Activated CD4-positive, alpha-beta T cell treated with anti-CD3 and anti-CD28 coated beads, Interleukin-2, Interleukin-4, amounts not matched to agents 100 ng/mL and 50 ng/mL, durations not matched to agents 16 hours and 8 hours (primary cell): ENCODE measurements at places on chromosomes 7 and 10.
A peak's percentile ranks its signal among the peaks of the same experiment; 100 is the strongest.

DNA sequence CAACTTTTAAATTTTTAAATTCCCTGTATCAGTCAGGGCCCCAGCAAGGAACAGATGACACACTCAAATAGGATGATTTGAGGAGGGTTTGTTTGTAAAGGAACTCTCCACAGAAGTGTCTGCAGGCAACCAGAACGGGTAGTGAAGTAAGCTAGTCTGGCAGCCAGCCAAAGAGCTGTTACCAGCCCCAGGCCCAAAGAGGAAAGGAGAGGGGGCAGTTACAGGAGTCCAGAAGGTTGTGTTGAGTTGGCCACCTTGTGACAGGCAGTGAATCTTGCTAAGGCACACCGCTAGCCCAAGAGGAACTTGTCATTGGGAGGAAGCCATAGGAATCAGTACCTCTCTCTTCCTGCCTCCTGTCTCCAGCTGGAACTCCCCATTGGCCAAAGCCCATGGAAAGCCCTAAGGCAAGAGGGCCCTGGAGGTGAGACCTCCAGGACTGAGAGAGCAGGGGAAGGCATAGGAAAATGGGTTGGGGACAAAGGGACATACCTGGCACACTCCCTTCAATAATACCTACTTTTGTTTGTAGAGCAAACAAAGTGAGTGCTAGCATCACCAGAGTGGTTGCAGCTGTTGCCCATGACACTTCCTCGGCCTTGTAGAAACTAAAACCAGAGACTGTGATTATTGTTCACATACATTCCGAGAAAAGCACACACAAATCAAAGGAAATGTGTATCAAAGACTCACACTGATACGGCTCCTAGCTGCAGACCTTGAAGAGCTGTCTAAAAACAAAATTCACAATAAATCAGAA is 25.4 kb upstream of the GATAD1 start:
- no peak for DNase-seq

DNA sequence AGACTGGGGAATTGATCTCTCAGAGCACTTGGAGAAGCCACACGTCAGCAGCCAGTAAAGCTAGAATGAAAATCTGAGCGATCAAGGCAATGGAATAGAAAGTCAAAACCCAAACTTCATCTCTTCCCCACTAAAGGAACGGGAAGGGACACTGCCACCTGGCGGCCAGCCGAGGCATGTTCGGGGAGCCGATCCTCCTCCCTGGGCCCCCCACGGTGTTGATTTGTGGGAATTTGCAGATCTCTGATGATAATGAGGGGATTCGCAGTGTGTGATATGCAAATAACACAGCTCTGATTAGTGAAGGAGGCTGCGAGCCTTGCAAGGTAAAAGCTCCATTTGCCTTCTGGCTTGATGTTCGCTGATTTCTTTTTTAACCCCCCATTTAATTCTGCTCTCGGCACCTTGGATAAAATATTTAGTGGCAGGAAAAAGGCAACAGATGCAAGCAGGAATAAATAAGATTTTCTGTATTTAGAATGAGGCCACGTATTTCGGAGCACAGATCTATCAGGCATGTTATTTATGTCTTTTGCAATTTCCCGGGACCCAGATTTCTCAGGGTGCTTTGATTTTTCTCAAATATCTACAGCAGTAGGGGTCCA is 258.6 kb downstream of the PAXIP1 start:
- DNase-seq = peak; percentile 29

DNA sequence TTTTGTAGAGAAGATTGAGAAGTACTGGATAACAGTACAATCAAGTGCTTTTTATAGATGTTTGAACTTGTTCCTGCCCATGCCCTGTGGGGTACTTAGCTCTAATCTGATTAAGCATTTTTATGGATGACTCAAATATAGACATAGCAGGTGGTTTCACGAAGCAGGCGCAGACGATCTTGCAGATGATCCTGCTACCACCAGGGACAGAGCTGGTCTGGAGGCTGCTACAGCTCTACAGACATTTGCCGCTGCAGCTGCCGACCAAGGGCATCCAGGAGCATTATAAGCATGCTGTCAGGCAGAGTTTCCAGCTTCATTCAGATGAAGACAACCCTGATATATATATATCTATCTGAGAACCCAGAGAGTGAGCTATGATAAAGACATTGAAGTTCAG is 650.4 kb downstream of the NXPH1 start:
- DNase-seq = no peak

DNA sequence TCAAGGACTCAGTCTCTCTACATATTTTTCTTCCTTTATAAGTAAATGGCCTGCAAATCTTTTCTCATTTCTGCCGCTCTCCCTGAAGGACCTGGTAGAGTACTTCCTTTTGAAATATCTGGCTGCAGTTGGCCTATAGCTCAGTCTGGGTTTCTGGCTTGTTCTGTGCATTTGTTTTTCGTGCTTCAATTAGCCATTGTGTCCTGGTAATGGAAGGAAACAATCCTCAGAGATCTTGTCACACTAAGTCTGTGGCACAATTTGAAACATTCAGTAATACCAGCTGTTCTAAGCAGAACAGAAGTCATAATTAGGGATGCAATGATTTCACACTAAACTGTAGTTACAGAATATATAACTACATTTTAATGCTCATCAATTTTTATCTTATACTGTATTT is 545.0 kb downstream of the NRG3 start:
- DNase-seq = no peak

- no peak for DNase-seq
Measured at GRCh38 chr10:86671985-86672710, 3.8 kb downstream of the LDB3 start.

DNA sequence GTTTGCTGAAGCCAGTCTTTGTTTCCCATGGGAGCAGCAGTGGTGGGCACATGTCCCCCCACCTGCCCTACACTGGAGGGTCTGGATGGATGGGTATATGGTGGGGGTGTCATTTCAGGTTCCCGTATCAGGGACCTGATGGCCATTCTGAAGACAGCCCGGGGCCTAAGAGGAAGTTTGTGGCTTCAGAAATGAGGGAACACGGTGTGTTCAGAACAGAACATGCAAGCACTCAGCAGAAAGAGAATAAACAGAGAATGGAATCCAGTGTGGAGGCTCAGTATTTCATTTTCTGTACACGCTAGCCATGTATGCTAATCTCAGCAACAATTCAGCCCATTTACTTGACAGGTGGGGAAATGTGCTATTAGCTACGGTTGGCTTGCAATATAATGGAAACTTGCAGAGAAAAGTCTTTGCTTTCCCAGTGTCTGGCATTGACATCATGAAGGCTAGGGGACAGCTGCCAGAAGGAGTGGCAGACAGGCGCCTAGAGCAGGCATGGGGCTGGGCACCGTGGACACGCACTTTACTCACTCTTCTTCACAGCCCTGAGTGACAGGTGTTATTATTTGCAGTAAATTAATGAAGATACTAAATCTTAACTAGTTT is 98.6 kb downstream of the ELMO1 start:
- DNase-seq = no peak

DNA sequence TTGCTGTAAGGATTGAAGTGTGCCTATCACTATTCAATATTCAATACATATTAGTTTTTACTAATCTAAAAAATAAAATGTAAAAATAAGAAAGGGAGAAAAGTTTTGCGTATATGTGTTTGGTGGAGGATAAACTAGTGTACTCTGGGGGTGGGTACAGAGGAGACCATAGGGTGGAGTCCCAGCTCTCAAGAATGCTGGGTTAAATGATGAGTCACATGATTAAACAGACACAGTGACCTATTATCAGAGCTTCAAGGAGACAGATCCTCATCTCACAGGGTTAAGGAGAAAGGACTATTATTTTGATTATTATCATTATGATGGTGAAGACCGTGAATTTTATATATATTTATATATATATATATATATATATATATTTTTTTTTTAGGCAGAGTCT is 77.5 kb downstream of the AFAP1L2 start:
- DNase-seq = no peak

GRCh38 chr10:118710487-118710886 is 44.3 kb downstream of the CACUL1 start:
- DNase-seq = no peak

- no peak for DNase-seq
Measured at GRCh38 chr10:11893749-11894278, 70.7 kb downstream of the PROSER2 start.

DNA sequence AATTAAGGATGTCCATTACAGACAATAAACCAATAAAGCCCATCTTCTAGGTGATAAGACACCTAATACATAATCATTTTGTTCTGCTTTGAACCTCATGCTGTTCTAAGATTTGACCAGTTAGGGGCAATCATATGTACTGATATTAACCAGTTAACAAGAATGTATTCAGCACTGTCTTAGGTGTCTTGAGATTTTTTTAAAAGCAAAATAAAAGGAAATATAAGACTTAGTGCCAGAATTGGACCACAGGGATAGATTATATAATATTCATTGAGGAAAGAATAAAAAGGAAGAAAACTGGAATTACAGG is 32.0 kb downstream of the IMMP2L start:
- no peak for DNase-seq

GRCh38 chr7:88243345-88243909 is 23.6 kb upstream of the SRI start:
- peak; percentile 9 for DNase-seq

- DNase-seq = no peak
Measured at GRCh38 chr10:132735923-132736391, 50.0 kb downstream of the NKX6-2 start.

DNA sequence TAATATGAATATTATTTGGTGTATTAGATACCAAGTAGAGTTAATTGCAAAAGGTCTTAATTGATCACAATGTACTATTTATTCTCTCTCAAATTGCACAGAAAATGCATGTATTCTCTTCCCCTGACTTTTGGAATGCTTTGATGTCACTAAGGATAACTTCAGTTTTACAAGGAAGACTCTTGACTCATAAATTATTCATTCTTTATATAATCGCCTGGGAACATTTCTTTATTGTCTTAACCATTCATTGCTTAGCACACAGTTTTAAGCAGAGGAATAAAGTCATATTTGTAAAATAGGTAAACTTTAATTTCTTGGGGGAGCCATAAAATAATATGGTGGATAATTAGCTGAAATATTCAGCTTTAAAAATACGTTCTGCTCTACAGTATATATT is 306.0 kb upstream of the TMEM229A start:
- DNase-seq = no peak

- DNase-seq = no peak
Measured at GRCh38 chr10:72772031-72772430, 80.1 kb downstream of the MCU start.

DNA sequence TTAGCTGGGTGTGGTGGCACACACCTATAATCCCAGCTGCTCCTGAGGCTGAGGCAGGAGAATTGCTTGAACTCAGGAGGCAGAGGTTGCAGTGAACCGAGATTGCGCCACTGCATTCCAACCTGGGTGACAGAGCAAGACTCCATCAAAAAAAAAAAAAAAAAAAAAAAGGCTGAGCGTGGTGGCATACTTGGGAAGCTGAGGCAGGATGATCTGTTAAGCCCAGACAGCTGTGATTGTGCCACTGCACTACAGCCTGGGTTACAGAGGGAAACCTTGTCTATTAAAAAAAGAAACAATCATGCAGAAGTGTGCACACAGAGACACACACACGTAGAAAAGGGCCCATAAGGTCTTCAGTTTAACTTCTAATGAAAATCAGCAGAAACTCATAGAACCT is 150.6 kb downstream of the TPST1 start:
- no peak for DNase-seq

DNA sequence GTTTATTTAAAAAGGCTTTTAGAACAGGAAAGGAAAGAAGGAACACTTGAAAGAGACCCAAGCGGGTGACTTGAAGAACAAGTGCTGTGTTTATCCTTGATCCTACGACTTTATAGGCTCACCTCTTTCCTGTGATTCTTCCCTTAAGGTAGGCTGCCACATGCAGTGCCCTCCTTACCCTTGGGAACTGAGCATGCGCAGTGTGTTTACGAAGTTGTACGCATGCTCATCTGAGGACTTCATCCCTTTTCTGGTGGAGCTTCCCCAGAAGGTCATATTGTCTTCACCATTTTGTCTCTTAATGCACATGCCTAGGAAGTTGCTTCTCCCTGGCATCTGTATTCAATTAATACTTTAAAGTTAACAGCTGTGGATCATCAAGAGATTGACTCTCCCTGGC is 49.9 kb upstream of the VOPP1 start:
- DNase-seq = no peak

GRCh38 chr10:116073001-116073400 is 200.0 kb downstream of the GFRA1 start:
- DNase-seq = no peak

GRCh38 chr7:13028036-13028824 is 340.8 kb downstream of the ARL4A start:
- no peak for DNase-seq

GRCh38 chr10:129424978-129425377 is 42.1 kb upstream of the MGMT start:
- no peak for DNase-seq

GRCh38 chr10:35580423-35580770 is 24.7 kb upstream of the GJD4 start:
- no peak for DNase-seq

GRCh38 chr7:106451171-106451570 is 166.4 kb upstream of the NAMPT start:
- DNase-seq = no peak

GRCh38 chr10:71161425-71161824 is 50.9 kb upstream of the UNC5B start:
- DNase-seq = no peak

- no peak for DNase-seq
Measured at GRCh38 chr10:117647306-117647705, 104.8 kb downstream of the EMX2 start.

DNA sequence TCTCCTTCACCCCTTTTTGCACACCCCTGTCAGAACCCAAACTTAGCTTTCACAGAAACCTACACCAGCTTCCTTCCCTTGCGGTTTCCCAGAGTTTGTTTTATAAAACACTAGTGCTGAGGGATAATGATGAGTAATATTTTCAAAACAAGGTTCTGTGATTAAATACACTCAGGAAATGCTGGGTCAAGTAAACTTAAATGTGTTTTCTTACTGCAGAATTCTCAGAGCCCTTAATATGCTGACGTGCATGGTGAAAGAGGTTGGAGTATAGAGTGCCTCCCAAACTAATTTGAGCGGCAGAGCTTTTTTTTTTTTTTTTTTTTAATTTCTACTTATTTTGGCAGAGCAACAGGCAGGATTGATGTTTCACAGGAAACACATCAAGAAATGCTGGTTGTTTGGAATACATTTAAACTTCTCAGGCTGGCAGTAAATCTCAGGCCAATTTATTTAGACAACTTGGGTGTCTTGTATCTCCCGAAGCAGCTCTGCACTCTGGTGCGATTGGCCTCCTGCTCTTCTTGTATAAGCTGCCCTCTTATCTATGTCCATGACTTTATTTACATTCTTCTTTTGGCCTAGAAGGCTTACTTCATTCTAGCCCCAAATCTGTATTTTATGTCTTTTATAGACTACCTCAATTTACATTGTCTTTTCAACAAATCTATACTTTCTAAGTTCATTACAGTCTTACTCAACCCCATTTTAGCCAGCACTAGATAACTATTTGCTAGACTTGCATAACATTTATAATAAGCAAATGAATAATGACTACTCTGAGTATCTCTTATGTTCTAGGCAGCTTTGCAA is 165.4 kb downstream of the BMPER start:
- DNase-seq = no peak
